Stimulated activated CD4-positive, alpha-beta T cell treated with anti-CD3 and anti-CD28 coated beads, Interleukin-12 subunit alpha, Interleukin-12 subunit beta, amount 100 ng/mL, for 4 hours (primary cell): ENCODE measurements at places on chromosomes 16 and 17.

- no peak for DNase-seq
Measured at GRCh38 chr16:23182679-23183542, at the start of gene SCNN1G. TSS of gene SCNN1G (plus strand) at chr16:23182745. CDS start at chr16:23186272, 3,527 bp downstream.

GRCh38 chr17:67633751-67634211 is 84.0 kb upstream of the NOL11 start:
- no peak for DNase-seq

- DNase-seq, result no peak
Measured at GRCh38 chr17:27466376-27466742, 10.1 kb downstream of the KSR1 start.

DNA sequence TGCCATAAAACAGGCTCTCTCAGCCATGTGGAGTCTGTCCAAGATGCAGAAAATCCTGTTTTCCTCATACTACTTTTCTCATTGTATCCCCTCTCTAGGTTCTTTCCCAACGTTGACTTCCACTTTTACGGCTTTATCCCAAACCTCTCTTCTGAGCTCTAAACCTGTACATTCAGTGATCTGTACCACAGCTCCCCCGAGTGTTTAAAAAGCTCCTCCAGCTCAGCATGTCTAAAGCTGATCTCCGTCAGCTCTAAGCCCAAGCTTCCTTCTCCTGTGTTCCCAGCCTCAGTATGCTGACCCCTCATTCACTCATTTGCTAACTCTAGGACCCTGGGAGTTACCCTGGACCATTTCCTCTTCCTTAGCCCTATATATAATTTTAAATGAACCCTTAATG is 144.6 kb downstream of the DNAH9 start:
- no peak for DNase-seq

DNA sequence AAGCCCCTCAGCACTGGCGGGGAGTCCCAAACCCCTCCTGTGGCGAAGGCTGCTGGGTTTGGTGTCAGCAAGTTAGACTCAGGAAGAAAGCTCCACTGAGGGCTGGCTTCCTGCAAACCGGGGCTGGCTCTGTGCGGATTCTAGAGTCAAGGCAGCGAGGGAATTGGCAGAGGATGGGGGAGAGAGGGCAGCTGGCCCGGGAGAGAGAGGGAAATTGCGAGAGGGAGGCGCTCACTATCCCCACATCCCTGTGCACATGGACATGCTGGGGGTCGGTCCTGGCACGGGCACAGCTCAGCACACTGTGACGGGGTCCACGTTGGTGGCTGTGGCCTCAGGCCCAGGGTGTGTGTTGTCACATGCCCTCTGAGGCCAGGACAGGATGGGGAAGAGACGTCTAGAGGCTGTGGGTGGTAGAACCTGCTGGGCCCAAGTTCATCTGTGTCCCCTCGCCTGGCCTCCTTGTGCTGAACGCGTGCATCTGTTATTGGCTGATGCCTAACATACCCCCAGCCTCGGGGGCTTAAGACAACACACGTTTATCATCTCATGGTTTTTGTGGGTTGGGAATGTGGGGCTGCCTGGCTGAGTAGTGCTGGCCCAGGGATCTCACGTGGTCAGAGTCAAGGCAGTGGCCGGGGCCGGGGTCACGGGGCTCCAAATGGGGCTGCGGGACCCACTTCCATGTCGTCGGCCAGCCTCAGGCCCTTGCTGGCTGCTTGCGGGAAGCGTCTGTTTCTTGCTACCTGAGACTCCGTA is 16.7 kb upstream of the JPH3 start:
- DNase-seq, result no peak
